Progenitor cell of endocrine pancreas (in vitro differentiated cells): ENCODE measurements at places on chromosomes 4 and X.

- no peak for DNase-seq
- no peak overlapping the region for H3K4me3 ChIP-seq
- H3K4me1 ChIP-seq, result no peaks in the 10 kb centered on the region
- H3K27me3 ChIP-seq, result no peaks in the 10 kb centered on the region
Measured at GRCh38 chrX:31500921-31501320, 429.1 kb upstream of the FTHL17 start.

GRCh38 chr4:186840771-186841301 is 117.2 kb upstream of the FAT1 start:
- H3K4me3 ChIP-seq, result no peak overlapping the region
- DNase-seq, result no peak
- no peak overlapping the region for H3K27ac ChIP-seq
- H3K27me3 ChIP-seq, result no peaks in the 10 kb centered on the region

- H3K4me3 ChIP-seq, result no peak overlapping the region
- no peaks in the 10 kb centered on the region for H3K36me3 ChIP-seq
- H3K4me1 ChIP-seq, result no peaks in the 10 kb centered on the region
Measured at GRCh38 chrX:153775293-153776119, 5.3 kb upstream of the SRPK3 start.

GRCh38 chr4:4948370-4948769 is 70.9 kb downstream of the CYTL1 start:
- no peak for DNase-seq
- no peaks in the 10 kb centered on the region for H3K36me3 ChIP-seq
- no peak overlapping the region for H3K4me3 ChIP-seq
- peaks cover 26% of the 10 kb centered on the region for H3K27me3 ChIP-seq
- no peaks in the 10 kb centered on the region for H3K4me1 ChIP-seq
